NCI-H226 (cell line): ENCODE measurements at places on chromosomes 3 and 15.
A peak's percentile ranks its signal among the peaks of the same experiment; 100 is the strongest.

- DNase-seq, result no peak
Measured at GRCh38 chr3:65523878-65524277, 514.8 kb downstream of the MAGI1 start.

DNA sequence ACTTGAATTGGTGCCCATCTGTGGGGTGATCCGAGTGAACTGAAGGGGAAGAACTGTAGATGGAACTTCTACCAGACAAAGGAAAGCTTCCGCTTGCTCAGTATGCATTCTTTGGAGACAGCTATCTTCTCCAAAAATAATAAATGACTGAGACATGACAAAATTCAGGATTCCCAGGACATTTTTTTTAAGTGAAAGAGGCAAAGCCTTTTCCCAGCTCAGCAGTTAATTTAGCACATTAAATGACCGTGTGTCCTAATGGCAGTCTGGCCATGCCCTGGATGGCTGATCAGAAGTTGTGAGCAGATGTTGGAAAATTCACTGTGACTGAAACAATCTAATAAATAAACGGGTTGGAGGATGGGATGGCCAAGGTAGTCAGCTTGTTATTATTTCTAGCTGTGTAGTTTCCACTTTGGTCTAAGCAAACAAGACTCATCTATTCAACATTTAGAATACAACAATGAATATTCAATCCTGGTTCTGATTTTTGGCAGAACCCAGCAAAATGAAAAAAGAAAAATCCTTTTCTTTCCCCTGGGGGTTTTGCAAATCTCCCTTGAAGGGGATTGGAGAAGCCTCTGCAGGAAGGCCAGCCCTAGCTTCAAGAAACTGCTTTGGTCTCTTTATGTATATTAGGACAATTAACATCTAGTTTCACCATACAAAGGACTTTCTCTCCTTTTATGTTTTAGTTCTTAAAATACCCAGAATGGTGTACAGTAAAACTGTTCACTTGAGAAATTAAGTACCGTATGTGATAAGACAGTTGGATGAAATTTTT, 540.9 kb upstream of the MDFIC2 start:
- no peak for DNase-seq

DNA sequence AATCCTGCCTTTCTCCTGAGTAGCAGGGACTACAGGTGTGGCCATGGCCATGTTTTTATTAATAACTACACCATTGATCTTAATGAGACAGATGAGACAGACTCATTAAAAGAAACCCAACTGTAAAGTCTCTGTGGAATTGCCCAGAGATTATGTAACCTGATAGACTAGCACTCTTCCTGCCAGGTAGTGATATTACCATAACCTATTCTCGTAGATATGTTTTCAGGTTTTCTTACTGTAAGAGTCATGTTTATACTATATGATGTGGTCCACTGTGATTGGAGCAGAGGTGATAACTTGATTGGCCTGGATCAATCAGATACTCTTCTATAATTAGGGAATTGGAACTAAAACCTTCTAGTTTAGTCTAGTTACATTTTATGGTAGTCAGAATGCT, 93.7 kb downstream of the NFKBIZ start:
- DNase-seq, result no peak

- peak; percentile 2 for DNase-seq
Measured at GRCh38 chr3:132421832-132422231, 4.5 kb downstream of the DNAJC13 start.

DNA sequence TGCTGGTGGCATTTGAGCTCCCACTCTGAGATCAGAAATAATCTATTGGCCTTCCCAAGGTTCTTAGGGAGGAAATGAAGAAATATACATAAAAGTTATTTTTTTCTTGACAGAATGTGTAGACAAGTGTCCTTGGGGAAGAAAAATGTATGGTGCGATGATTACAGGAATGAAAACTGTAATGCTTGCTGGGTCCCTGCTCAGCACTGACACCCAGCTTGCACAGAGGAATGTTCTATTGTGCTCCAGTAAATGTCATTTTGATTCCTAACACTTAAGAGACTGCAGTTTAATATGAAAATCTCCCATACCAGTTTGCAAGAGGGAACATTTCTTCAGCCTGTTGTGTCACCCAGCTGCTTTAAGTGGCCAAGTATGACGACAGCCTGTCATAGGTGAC, 271.3 kb upstream of the TPM1 start:
- no peak for DNase-seq

GRCh38 chr3:85584779-85585356, 626.1 kb downstream of the CADM2 start:
- DNase-seq, result no peak

- peak; percentile 81 for DNase-seq
Measured at GRCh38 chr3:36648241-36649034, 115.9 kb downstream of the DCLK3 start.

DNA sequence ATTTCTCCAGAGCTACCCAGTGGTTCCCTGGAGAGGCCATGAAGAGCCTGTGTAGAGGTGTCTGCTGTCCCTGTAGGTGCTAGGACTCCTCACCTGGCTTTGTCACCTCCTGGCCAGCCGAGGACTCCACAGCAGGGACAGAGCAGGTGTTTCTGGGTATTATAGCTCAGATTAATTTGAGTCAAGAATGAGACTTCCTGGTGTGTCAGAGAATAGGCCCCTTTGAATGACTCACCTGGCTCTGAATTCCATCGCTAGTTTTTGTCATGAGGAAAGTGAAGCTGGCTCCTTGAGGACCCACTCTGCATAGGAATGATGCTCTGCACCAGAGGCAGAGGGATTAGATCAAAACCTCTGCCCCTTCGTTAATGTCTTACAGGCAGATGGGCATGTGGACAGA, 167.5 kb upstream of the TOPAZ1 start:
- DNase-seq, result no peak

DNA sequence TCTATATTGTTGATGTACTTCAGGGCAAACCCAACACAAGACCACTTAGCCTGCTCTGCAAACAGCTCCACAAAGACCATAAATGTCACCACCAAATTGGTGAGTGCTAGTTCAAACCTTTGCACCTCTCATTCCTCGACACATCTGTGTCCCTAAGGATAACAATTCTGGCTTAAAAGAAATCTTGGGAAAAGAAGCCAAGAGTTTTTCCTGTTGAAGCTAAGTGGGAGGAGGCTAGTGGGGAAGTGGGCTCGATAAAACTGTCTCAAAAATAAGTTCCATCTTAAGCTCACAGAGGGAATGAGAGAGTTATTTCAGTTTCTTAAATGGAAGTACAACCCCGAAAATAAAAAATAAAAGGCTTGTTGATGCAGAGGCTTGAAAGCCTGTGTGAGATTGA, 40.4 kb upstream of the PRICKLE2 start:
- DNase-seq, result no peak

DNA sequence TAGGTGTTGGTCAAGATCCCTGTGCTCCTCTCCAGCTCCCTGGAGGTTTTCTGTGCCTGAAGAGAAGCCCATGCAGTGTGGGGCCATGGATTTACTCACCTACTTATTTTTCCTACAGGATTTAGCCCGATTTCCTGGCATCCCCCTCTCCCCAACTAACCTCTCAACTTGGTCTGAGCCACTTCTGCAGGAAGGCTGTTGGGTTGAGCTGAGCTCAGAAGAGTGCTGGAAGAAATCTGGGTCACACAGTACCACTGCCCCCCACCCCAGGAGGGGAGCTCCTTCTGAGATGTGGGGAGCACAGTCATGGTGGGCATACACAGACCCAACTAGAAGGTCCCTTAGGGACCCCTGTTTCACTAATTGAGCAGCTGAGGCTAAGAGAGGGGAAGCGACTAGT, 34.4 kb upstream of the SLCO2A1 start:
- DNase-seq, result no peak

GRCh38 chr3:71094658-71095209, 488.8 kb downstream of the FOXP1 start:
- no peak for DNase-seq

GRCh38 chr3:8416965-8417364, 84.7 kb upstream of the LMCD1 start:
- DNase-seq, result peak; percentile 49

DNA sequence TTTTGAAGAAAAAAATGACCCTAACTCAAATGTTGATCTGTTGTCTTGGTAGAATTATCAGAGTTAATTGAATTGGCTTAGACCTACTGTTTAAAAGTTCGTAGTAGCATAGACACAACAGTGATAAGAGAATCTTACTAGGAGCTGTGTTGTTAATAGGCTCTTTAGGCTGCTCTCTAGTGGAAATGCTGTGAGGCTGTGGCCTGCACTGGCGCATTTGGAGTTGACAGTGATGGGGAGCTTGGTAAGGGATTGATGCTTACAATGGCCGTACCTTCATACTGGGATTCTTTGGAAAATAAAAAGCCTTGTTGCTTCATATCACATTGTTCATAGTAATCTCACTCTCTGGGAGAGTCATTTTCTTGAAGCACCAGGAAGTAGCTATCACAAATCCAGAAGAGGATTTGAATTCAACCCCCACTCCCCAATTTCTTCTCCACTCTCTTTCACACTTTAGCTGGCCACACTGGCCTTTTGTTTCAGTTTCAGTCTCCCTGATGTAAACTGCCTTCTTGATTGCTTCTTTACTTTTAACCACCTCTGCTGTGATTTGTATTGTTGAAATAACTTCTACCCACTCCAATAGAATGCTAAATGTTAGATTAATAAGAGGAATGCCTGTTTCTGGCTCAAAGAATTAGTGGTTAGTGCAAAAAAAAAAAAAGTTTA, 56.6 kb downstream of the CEP63 start:
- DNase-seq, result no peak
